ENCODE measurements at places on chromosomes 13 and 19.

DNA sequence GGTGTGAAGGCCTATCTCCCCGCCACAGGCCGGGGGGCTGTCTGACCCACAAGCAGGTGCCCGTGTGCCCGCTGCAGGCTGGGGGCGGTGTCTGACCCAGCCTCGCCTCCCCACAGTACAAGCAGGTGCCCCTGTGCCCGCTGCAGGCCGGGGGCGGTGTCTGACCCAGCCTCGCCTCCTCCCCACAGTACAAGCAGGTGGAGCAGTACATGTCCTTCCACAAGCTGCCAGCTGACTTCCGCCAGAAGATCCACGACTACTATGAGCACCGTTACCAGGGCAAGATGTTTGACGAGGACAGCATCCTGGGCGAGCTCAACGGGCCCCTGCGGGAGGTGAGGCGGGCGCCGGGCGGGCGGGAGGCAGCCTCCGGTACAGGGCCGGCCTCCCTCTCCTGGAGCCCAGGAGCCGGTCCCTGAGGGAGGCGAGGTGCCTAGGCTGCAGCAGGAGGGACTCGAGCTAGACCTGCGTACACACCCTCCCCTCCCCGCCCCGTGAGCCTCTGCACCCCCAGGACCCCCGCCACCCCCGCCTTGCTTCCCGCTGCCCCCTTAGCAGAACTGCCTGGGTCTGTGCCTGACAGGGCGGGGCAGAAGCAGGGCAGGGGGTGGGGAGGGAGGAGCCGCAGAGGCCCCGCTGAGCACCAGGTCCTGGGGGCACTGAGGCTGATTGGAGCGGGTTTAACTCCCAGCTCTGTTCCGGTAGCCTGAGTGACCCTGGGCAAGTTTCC, 20.6 kb downstream of the HCN2 start:
- no peak for DNase-seq

DNA sequence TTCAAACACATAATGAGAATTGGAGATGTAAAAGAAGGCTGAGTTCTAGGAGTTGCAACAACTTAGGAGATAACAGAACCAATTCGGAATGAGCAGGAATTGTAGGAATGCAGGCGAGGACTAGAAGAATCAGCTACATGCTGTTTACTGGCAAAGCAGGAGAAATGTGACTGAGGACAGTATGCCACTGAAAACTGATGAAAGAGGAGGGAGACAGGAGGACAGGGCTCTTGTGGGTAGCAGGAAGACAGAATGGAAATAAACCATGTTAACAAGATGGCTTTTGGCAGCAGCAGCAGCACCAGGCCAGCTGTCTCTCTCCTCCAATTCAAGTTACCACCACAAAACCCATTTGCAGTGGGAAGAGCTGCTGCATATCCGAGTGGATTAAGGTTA, 91.0 kb upstream of the SLC15A1 start:
- DNase-seq: no peak

DNA sequence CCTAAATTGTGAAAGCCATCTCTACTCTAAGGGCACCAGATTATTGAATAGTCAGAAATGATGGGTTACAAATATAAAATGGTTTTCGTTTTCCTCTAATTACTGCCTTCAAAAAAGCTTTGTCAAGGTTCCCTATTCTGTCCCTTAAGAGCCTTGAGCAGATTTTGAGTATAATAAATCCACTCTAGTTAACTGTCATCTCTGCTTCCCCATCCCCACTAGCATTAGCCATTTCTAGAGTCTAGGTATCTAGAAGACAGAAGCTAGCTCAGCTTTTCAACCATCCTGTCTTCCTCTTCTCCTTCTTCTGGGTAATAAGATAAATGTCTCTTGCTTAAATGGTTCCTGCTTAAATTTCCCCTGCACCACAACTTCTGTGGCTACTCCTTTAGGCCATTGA, 290.4 kb downstream of the DACH1 start:
- no peak for DNase-seq

DNA sequence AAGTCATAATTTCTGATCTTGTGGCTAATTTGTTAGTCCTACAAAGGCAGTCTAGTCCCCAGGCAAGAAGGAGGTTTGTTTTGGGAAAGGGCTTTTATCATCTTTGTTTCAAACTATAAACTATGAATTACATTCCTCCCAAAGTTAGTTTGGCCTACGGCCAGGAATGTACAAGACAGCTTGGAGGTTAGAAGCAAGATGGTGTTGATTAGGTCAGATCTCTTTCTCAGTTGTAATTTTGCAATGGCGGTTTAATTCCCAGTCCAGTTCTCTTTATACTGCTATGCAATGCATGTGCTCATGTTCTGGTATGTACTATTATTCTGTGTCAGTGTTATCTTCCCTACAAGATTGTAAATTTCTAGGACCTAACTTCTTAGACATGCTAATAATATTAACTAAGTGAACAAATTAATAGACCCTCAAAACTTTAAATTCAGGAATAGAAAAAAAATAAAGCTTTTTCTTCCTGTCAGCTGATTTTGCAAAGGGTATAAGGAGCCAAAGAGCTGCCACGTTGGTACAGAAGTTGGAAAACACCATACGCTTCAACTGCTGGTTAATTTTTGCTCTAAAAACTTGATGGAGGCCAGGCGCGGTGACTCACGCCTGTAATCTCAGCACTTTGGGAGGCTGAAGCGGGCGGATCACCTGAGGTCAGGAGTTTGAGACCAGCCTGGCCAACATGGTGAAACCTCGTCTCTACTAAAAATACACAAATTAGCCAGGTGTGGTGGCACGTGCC, 1.3 kb upstream of the DNAJC15 start:
- no peak for DNase-seq

GRCh38 chr19:3154957-3155736, 19.3 kb downstream of the GNA15 start:
- peak; percentile 82 for DNase-seq

DNA sequence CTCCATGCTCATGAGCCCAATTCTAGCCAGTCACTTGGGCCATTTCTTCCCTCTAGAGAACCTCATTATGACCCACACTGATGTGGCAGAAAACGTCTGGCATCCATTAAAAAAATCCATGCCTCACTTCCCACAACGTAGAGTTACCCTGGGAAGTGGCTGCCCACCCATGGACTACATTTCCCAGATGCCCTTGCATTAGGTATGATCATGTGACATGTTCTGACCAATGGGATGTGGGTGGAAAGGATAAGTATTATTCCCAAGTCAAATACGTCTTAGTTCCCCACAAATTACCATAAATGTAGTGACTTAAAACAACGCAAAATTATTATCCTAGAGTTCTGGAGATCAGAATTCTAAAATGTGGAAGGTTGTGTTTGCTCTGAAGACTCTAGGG, 47.9 kb upstream of the ZNRF4 start:
- DNase-seq: no peak

DNA sequence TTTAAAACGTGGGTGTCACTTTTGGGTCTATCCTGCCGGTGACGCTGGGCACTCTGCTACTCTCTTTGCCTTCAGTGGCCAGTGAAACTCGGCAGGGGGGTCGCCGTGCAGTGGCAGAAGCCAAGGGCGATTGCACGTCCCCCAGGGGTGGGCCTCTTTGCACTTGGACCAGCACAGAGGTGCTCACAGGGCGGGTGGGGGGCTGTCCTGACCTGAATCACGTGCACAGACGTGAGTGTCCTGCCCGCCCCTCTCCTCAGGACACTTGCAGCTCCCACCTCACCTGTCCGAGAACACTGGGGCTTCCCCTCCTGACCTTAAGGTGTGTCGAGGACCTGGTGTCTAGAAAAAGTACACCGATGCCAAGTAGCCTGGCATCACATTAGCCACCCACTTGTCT, 16.1 kb downstream of the COL4A1 start:
- DNase-seq: no peak

DNA sequence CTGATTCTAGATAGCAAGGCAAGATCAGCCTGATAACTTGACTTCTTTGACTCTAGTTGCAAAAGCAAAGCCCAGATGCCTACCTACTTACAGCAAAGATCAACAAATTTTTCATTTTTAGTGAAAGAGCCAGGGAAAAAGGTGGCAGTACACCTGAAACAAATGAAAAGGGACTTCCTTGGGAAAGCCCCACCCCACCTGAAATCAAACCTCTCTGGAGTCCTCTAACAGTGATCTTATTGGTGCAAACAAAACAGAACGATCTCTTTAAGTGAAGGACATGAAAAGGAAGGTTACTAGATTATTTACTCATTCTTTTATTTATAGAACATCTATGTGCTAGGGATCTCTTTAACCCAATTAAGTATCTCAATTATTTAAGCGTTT, 507 bp upstream of the LCP1 start:
- DNase-seq: no peak

DNA sequence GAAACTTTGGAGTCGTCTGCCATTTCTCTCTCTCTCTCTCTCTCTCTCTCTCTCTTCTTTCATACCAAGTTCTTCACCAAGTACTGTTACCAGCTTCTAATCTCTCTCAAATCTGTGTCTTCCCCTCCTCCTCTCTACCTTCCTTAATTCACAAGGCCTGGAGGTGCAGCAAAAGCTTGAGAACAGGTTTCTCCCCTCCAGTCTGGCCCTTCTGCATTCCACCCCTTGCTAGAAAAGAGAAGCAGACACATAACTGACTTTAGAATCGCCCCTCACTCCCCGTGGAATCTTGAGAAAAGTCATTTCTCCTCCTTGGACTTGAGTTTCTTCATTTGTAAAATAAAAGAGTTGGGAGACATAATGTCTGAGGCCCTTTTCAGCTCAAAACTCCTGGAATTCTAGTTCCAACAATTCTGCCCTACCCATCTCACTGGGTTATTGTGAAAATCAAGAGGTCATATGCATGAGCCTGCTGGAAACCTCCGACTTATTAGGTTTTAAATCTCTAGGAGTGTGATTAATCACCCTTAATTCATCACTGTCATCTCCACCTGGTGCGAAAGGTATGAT, 20.4 kb downstream of the AMER2 start:
- DNase-seq: no peak

DNA sequence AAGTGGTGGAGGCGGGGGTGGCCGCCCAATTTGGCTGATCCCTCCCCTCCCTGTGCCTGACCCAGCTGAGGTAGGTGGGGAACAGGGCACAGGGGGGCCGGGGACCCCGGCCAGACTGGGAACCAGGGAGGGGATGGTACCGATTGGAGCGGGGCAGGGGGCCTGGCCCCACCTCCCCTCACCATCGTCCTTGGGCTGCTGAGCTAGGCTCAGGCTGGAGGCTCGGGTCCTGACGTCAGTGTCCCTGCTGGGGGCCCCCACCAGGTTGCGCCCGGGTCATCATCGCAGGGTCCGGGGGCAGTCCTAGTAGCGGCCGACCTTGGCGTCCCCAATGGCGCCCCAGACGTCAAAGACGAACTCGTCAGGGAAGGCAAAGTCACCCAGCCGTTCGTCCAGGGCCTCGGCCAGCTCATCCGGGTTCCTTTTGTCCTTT, 3.0 kb upstream of the PTGER1 start:
- DNase-seq: no peak

DNA sequence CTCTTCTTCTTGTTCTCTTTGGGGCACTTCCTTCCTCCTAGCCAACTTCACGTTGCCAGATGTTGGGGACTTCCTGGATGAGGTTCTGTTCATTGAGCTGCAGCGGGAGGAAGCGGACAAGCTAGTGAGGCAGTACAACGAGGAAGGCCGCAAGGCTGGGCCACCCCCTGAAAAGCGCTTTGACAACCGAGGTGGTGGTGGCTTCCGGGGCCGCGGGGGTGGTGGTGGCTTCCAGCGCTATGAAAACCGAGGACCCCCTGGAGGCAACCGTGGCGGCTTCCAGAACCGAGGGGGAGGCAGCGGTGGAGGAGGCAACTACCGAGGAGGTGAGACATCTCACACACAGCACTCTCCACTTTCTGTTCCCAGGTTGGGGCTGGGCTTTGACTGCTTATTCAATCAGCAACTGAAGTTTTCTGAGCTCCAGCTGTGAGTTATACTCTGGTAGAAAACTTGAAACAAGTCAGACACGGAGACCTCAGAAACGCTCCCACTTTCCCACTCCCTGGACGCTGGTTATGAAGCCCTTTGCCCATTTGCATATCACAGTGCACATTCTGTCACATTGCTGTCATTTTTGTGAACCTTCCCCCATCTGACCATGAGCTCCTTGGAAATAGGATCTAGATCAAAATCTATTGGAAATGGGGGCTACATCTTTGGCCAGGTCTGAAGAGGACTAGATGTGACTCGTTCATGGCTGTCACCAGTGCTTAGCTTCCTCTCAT, 7.2 kb upstream of the CCDC97 start:
- no peak for DNase-seq

- no peak for DNase-seq
Observed at GRCh38 chr13:100594255-100594654, 5.7 kb upstream of the GGACT start.

DNA sequence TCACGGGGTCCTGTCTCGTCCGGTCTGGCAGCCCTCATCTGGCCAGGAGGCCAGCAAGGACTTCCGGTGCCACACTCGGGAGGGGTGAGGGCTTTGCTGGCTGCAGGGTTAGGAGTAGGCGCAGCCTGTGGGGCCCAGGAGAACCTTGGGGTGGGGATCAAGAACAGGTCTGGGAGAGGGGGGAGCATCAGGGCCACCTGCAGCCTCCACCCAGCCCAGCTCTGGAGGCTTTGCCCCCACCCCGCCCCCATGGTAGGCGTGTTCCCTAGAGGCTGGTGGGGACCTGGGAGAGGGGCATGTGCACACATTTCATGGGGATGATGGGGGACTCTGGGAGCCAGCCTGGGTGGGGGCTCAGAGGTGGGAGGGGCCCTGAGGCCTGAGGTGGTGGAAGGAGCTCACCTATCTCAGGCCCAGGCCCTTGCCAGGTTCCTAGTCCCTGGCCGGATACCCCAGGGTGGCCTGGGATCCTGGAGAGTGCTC, 23.3 kb downstream of the WTIP start:
- DNase-seq: no peak

DNA sequence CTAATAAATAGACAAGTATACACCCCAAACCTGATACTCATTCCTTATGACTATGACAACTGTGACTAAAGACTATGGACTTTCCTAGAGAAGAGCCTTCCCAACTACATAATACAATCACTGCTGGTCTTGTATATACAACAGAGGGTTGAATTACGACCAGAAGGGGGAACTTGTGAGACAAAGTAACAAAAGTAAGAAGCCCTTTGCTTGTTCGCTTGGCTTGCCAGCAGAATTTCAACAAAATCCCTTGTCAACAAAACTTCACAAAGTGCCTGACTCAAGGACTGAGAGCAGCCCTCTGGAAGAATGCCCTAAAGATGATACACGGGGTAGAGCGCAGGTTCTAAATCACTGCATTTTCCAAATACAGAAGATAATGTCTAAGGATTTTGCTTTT, 99.4 kb downstream of the WASF3 start:
- no peak for DNase-seq

GRCh38 chr19:29013325-29013724, 199.6 kb downstream of the UQCRFS1 start:
- DNase-seq: no peak
